ENCODE measurements at places on chromosomes 16 and 17.

- no peak for DNase-seq
These were observed 656 bp upstream of the KCTD13 start for GRCh38 chr16:29926711-29927052.

DNA sequence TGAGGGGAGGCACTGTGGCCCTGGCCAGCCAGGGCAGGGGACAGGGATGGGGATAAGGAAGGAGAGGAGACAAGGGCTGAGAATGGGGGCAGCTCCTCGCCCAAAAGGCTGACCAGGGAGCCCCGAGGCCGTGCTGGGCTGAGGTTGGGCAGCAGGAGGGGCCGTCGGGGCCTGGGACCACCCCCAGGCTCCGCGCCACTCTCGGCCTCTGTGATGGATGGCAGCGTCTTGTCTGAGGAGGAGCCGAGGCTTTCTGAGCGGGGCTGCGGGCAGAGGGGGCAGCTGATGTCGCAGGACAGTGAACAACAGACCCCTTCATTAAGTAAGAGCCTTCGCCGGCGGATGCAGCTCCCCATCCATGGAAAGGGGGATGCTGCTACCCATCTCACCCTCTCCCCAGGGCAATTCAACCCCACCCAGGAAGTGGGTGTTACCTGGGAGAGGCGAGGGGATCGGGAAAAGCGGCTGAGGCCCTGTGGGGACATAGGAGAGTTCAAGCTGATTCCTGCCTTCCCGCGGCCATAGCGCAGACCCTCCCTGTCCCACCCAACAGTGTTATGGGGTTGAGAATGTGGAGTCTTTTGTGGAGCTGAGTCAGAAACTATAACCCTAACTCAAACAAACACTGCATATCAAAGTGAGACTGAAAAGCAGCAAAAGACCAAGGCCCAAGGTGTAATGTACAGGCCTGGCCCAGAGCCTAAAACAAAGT, 9.1 kb upstream of the RAB5C start:
- DNase-seq: no peak

DNA sequence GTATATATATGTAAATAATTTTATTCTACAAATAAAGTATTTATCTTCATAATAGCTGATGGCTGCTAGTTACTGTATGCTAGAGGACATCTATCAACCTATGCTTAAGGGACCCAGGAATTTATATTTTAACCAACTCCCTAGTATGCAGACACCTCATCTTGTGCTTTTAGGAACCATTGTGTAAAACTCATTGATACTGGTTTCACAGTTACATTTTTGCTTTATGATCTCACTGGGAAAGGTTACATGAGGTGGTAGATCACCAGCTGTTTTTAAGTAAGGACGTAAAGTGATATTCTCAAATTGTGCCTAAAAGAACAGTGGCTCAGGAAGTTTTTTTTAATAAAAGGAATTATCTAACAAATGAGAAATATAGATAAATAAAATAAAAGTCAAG, 56.4 kb downstream of the VMP1 start:
- DNase-seq: no peak

DNA sequence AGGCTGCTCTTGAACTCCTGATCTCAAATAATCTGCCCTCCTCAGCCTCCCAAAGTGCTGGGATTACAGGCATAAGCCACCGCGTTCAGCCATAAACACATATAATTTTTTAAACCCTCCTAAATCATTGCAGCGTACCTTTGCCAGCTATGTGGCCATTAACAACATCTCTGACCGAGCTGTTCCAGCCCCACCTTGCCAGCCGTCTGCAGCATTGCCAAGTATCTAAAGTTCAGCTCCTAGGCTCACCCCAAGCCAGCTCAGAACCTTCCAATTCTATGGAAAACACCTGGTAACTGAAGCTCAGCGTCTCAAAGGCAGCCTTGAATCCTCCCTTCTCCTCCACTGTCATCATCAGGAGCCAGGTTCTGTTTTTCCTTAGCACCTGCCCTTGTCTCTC, 5.1 kb upstream of the MEIOB start:
- no peak for DNase-seq

DNA sequence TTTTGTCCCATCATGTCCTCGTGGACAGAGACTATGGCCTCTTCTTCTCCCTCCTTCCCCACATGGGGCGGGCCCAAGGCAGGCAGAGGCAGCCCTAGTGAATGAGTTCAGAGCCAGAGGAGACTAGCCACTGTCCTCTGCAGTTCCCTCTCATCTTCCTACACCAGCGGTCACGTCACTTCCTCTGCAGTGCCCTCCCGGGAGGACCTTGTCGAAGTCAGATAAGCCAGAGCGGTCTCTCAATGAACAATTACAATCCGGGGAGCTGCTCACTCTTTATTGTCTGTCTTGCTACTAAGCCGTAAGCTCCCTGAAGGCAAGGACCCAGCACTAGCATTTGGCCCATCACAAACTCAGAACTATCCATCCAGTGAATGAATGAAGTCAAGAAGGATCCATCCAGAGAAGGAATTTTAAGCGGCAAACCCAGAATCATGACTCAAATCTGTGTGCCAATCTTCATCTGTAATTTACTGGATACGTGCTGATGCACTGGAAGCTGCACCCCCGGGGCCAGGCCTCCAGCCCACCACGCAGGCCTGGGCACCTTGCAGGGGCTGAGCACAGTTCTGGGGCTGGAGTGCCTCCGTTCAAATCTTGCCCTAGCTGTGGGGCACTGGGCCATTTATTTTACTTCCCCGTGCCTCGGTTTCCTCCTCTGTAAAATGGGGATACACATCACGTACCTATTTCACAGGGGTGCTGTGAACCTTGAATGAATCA, 18.1 kb downstream of the ZNF423 start:
- no peak for DNase-seq

DNA sequence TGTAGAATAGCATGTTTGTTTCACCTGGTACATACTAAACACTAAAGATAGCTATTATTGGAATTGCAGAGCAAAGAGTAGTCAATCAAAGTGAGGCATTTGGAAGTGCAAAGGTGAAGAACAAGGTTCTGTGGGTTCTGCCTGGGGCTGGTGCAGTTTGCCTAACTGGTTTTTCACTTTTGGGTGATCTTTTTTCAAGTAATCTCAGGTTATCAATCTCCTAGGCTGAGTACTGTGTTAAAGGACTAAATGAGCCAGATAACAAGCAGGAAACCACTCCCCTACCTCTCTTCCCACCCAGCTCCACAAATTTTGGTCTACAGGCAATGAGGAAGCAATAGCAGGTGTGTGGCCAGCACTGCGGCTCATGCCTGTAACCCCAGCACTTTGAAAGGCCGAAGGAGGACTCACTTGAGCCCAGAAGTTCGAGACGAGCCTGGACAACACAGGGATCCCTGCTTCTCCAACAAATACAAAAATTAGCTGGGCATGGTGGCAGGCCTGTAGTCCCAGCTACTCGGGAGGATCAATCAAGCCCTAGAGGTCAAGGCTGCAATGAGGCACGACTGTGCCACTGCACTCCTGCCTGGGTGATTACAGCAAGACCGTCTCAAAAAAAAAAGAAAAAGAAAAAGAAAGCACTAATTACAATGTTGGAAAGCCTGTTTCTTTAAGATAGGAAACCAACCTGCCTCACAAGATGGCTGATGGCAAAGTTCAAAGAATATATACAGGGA, 2.0 kb upstream of the NTAN1 start:
- DNase-seq: no peak

GRCh38 chr17:42230225-42230624, 35.9 kb upstream of the GHDC start:
- DNase-seq: no peak

- no peak for DNase-seq
These were observed 56.2 kb downstream of the SNX11 start for GRCh38 chr17:48163809-48164208.

GRCh38 chr16:77406680-77407079, 28.2 kb downstream of the ADAMTS18 start:
- DNase-seq: no peak

DNA sequence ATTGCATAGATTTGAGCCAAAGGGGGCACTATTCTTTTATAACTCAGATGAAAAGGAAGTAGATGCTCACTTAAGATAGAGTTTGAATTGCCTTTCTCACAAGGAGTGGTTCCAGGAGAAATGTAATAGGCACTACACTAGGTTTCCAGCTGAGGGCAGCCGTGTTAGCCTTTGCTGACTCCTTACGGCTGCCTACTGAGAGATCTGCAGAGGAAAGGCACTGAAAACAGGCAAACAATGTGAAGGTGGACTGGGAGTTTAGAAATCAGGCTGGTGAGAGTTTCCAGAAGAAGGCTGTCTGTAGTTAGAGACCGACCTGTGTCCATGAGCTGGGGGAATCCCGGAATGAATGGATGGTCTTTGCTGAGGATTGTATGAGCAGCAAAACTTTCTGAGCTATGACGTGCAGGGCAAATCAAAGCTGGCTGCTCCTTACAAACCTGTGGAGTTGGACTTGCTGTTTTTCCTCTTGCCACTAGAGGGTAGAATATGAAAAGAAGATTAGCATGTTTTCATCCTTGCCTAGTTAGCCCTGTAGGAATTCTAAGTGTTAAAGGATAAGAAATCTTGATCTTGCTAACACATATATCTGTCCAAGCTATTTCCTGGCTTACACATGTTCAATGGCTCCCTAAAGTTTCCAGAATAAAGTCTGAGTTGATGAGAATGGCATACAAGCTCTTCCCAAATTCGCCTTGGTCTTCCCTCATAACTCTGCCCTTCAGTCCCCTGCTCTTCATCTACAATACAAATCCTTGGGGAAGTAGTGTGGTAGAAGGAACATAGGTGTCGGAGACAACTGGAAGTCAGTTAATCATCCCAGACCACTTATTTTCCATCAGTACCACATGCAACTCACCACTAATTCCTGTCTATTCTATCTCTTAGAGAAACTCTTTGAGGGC, 20.1 kb upstream of the TAOK1 start:
- DNase-seq: peak; percentile 64

DNA sequence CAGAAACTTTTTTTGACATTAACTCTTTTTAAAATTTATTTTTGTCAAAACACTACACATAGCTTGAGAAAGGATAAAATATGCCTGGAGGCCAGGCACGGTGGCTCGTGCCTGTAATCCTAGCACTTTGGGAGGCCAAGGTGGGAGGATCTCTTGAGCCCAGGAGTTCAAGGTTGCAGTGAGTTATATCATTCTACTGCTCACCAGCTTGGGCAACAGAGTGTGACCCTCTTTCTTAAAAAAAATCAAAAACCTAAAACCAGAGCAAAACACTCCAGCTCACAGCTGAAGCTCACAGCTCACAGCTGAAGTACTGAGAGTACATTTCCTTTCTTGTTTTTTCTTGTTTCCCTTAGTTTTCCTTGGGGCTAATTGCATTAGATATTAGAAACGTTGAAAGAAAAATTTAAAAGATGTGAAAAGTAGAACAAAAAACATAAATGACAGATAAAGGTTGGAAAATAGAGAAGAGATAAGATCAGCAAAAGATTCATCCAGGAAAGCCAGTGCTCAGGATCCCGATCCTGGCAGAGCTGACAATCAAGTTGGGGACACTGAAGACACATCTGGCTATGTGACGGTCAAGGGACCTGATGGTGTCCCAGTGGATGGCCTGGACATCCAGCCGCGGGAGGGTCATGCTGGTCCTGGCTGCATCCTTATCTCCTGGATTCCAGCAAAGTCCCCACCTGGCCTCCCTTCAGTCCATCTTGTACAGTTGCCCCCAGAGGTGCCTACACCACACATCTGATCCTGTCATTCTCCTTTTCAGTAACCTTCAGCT, 9.8 kb downstream of the CHST6 start:
- no peak for DNase-seq

GRCh38 chr17:19755821-19756510, 7.9 kb upstream of the ALDH3A1 start:
- no peak for DNase-seq

DNA sequence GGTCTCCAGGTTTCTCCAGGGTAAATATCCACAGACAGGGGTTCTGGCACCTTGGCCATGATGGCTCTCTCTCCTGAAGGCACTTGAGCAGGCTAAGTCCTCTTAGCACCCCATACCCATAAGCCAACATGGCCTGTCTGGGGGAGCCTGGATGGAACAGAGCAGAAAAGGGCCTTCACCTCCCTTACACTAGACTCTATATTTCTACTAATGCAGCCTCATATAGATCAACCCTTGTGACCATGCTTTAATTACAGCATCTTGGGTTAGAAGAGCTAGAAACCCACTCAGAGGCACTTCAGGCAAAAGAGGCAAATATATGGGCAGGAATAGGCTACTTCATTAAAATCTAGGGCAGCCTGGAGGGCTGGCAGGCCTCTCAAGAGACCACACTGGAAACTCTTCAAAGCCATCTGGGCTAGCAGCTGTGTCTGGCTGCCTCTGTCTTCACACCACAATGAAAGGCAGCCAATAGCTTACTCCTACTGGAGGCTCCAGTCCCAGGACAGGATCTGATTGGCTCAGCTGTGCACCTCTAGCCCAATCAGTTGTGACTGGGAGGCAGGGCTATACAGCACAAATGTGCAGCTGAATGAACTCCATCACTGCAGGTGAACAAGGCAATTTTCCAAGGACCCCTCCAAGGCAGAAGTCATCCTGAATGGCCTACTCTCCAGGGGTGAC, 4.7 kb upstream of the CDT1 start:
- peak; percentile 90 for DNase-seq

- DNase-seq: no peak
These were observed 16.0 kb upstream of the CDRT4 start for GRCh38 chr17:15483431-15483830.

DNA sequence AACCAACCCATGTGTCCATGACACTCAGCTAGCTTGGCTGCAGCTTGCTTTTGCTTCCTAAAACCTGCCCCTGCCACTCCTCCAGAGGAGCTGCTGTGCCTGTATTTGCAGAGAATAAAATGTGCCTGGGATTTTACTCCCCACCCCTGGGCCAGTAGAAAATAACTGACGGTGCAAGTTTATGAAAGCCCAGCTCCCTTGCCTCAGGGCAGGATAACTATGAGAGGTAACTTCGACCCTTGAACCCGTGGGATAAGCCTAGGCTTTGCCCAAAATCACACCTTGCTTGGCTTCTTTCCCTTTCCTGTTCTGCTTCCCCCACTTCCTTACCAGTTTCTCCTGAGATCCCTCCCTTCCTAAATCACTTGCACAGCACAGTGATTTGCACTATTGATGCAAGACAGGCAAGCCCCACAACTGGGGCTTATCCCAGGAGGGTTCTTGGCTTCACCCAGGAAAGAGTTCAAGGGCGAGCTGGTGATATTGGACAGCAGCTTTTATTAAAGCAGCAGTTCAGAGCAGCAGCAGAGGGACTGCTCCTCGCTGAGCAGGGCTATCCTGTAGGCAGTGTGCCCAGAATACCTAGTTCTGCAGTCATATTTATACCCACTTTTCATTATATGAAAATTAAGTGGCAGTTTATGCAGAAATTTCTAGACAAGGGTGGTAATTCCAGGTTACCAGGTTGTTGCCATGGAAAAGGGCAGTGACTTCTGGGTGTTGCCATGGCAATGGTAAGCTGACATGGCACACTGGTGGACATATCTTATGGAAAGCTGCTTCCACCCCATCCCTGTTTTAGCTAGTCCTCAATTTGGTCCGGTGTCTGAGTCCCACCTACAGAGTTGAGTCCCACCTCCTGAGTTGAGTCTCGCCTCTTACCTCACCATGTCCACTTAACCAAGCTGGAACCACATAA, 6.3 kb upstream of the ERCC4 start:
- no peak for DNase-seq

Measured in DMS 273 treated with DMSO at 0.1 percent for 48 hours (cell line).